Stimulated activated naive B cell treated with anti-CD40 and anti-IgM and Interleukin-4, amounts not matched to agents 10 μg/mL and 1 μg/mL and 100 μg/mL, for 72 hours (primary cell): ENCODE measurements at places on chromosomes 7 and 10.

DNA sequence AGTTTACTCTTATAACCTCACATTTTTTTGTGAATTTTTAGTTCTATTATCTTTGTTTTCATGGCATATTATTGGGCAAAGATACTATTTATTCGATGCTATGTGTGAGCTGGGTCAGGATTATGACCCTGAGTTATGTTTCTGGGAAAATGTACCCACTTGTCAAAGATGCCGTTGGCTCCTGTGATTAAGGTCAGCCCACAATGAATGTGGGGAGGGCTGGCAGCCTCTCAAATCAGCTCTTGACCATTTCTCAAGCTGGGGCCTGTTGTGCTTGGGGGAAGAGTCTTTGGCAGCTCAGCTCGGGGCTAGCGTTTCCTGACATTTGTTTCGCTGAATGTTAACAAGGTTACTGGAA is 97.5 kb downstream of the TCF7L2 start:
- no peak for DNase-seq

- DNase-seq: no peak
These were observed 184.5 kb downstream of the PHTF2 start for GRCh38 chr7:77982926-77983550.

GRCh38 chr7:158602905-158603772 is 15.5 kb upstream of the PTPRN2 start:
- no peak for DNase-seq

DNA sequence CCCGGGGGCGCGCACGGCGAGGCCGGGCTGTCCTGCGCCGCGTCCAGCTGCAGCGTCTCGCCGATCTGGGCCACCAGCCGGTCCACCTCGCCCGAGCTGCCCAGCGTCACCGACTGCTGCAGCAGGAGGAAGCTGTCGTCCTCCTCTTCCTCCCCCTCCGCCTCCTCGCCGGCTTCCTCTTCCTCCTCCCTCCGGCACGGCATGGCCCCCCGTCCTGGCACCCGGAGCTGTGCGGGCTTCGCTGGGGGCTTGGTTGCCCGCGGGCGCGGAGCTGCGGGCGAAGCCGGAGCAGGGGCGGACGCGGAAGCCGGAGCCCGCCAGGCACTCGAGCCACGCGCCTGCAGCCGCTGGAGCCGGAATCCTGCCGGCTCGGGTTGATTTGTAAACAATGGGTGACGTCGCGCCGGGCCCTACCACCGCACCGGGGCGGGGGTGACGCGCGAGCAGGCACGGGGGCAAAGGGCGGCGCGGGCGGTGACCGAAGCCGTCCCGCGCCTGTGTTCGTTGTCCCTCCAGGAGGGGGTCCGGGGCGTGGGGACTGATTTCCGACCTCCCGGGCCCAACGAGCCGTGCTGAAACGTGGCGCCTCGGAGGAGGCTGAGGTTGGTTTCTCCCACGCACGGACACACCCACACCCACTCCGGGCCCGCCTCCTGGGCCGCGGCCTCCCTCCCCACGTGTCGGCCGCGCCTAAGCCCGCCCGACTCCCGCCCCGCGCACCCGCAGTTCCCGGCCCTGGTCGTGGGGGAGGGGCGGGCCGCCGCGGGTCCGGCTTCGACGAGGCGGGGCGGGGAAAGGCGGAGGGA is at the start of gene FRAT2:
FRAT2 (minus strand) TSS at position 360 of the 806 bp plus-strand sequence; CDS start at position 203, 157 bp downstream.
- peak; percentile 81 for DNase-seq

GRCh38 chr10:17353568-17354300 is 100.7 kb downstream of the ST8SIA6 start:
- no peak for DNase-seq

GRCh38 chr7:81811956-81812865 is 42.4 kb upstream of the HGF start:
- no peak for DNase-seq

DNA sequence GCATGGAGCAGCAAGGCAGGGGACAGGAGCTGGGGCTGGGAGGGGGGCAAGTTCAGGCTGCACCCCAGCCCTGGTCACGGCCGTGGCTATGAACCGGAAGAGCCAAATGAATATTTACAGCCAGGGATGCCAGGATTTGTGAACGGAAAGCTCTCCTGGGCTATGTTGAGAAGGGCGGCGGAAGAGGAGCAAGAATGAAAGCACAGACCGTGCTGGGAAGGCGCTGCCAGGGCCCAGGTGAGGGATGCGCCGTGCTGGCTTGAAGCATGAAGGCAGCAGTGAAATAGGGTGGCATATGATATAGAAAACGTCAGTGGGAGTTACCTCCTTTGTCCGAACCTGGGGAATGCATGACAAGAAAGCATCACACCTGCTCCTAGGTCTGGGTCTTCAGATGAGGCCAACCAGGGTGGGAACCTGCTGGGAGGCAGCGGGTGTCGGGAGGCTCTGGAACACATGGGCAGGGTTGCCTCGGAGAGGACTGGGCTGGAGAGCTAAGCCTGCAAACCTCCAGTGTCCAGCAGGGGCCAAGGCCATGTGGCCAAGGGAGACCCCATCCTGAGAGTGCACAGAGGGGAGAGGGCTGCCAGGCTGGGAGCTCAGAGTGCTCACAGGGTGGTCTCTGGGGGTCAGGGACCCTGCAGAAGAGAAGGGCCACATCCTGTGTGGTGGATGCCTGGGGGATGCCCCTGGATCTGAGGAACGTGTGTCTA is 120.6 kb upstream of the TCERG1L start:
- no peak for DNase-seq

DNA sequence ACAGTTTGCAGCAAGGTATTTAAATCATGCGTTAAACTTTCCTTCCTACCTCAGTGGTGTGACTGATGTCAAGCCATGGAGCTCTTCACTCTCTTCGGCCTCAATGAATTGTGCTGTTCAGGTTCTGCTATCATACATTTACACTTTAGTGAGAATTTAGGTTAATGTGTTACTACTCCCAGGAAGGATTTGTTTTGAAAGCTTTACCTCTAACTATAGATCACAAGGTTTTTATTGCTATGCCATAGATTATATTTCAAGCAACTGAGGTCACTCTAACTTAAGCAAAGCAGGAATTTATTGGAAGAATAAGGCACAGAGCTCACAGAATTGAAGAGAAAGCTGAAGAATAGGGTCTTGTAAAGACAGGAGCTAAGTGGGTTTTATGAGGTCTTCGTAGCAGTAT is 11.0 kb upstream of the ADD3 start:
- no peak for DNase-seq
